Activated CD4-positive, alpha-beta T cell treated with anti-CD3 and anti-CD28 coated beads for 48 hours (primary cell): ENCODE measurements at places on chromosomes 12 and 14.

- no peak for DNase-seq
Observed at GRCh38 chr14:24857277-24857676, 192.7 kb downstream of the STXBP6 start.

DNA sequence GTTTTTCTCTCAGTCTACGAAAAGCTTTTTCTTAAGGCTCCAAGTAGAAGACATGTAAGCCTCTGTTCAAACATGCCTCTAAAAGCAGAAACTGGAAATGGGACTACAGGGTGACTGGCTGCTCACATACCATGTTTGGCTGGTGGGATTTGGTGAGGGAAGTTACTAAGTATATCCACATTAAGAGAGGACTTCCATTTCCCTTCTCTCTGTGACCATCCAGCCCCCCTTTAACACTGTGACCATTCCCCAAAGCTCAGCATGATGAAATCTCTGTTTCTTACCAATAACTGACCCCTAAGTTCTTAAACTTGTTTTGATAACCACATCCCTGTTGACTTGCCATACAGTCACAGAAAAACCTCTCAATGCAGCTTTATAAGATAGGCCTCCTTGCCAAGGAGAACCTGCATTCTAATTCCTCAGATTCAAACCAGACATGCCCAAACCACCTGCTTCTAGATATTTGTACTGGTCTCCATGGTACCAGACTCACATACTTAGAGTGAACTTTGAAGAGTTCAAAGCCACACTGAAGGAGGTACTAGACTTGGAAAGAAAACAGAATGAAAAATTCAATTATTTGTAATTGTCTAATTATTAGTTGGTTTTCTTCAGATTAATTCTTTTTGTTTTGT, 102.2 kb downstream of the VEZT start:
- DNase-seq, result no peak

DNA sequence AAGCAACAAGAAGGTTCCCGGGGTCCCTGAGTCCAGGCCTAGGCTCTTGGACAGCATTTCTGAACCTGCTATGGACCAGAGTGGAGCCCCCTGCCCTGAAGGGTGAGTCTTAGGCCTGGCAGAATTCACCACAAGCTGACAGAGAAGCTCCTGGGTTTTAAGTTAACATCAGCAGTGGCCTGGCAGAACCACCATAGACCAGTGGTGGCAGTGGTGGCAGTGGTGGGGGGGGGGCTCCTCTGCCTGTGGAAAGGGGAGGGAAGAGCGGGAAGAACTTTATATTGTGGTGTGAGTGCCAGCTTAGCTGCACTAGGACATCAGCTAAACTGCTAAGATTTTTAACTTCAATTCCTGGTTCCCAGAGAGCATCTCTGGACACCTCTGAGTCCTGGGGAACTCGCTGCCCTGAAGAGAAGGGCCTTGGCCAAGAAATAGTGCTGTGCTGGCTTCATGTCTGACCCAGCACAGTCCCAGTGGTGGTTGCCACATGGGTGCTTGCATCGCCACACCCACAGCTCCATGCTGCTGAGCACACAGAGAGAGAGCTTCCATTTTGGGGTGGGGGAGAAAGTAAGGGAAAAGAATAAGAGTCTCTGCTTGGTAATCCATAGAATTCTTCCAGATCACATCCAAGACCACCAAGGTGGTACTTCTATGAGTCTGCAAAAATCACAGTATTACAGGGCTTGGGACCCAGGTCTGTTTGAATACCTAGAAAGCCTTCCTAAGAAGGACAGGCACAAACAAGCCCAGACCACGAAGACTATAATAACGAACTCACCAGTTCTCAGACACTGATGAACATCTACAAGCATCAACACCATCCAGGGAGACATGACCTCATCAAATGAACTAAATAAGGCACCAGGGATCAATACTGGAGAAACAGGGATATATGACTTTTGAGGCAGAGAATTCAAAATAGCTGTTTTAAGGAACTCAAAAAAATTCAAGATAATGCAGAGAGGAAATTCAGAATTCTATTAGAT, 20.4 kb upstream of the RNF212B start:
- DNase-seq, result no peak

DNA sequence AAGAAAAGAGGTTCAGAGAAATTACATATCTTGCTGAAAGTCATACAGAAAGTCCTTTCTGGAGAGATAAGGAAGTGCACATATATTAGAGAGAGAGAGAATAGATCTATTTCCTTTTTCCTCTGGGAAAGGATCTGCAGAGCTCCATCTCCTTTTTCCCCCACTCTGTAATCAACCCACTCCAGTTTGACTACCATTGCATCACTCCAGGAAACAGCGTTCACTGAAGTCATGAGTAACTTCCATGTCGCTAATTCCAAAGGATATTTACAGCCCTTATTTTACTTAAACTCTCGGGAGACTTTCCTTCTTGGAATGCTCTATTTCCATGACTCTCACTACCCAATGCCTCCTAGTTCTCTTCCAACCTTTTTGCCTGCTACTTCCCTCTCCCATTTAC, 72.5 kb upstream of the PARP11 start:
- DNase-seq, result no peak

DNA sequence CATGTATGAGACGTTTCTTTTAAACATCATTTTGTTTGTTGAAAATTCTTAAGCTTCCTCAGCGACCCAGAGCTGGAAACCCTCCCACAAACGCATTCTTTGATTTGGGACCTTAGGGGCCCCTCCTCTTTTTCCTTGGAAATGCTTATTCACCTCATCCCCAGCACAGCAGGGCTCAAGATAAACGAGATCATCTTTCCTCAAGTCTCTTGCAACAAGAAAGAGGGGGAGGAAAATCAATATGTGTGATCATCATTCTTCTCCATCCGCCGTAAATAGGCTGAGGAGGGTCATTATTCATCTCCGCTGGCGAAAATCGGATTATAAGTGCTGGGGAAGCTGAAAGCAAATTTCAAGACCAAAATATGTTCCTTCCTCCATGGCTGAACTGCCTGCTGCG, 1415.2 kb downstream of the AACS start:
- no peak for DNase-seq

DNA sequence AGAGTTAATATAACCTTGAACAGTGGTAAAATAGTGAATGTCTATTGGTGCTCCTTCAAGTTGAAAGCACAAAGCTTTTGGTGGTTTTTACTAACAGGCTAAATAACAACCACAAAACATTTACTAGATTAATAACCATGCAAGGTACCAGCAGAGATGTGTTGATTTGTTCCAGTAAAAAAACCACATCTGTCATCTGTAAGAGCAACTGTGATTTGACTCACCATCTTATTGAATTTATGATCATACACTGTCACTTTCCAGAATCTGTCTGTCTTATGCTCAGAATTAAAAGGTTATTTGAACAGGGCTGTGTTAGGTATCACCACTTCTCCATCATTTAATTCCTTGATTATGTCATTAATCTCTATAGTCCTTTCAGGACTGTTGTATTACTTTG, 107.0 kb upstream of the PTHLH start:
- DNase-seq, result no peak

- DNase-seq, result no peak
Observed at GRCh38 chr12:110813285-110813684, 33.5 kb upstream of the CCDC63 start.

DNA sequence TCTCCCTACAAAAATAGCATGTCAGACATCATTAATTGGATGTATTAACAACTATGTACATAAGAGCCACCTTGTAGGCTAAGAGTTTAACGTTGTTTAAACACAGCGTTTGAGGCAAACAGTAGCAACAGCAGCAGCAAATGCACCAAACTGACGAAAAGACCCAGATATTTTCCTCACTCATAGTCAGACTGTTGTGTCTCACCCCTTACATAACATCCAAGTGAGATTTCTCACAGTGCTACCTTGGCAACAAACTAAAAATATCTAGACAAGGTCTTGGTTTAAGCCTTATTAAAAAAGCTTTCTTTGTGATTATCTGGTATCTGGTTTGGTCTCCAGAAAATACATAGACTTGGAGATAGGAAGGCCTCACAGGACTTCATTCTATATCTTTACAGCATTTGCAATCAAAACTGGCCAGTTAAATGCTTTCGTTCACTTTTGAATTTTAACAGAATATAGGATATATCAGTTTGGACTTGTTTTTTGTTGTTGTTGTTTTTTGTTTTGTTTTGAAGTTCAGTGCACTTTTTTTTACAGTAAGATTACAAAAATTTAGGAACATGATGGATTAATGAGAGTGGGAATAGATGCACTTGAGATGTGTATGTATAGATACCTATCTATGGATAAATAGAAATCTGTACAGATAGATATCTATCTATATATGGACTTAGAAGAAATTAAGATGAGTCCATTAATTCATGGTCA, 4.1 kb downstream of the BHLHE41 start:
- DNase-seq, result no peak

- peak; percentile 59 for DNase-seq
Observed at GRCh38 chr14:89422952-89423345, 5.9 kb upstream of the FOXN3 start.

DNA sequence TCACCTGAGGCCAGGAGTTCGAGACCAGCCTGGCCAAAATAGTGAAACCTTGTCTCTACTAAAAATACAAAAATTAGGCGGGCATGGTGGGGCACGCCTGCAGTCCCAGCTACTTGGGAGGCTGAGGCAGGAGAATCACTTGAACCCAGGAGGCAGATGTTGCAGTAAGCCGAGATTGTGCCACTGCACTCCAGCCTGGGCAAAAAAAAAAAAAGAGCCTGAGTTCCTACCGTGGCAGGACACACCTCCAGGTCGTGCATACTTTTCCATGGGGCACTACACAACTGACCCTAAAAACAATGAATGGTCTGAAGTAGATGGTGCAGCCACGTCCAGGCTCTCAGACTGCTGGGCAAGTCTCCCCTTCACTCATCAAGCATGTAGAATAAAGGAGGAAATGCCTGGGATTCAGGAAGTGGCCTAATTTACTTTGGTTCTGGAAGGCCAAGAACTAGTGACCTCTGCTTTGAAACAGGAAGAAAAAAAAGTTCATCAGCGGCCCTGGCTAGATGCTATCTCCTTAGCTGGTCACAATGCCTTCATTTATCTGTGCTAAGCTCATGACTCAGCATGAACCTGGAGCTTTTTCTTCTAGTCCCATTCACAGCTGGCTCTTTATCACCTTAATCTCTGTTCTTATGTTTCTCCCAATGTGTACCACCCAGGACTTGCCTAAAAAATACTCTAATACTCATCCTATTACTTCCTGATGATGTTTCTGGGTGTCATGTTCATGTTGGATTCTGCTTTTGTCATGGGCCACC, 55.8 kb upstream of the OR6J1 start:
- no peak for DNase-seq

DNA sequence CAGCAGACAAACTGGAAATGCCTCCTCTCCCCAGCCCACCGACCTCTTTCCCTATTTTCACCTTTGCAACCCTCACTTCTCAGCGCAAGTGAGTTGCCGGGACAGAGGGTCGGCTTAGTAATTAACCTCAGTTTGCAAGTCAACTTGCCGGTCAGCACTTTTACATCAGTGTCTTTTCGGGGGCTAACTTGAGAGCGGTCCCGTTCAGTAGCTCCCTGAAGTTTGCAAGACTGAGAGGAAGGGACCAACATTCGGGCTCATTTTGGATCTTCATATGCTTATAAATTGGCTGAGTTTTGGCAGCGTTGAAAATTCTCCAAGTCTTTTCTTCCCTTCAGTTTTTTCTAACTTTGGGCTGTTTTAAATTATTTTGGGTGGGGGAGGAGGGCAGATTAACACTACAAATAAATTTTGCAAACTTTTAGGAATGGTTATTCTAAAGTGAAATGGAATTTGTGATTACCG, 846 bp downstream of the BRMS1L start:
- DNase-seq, result no peak

DNA sequence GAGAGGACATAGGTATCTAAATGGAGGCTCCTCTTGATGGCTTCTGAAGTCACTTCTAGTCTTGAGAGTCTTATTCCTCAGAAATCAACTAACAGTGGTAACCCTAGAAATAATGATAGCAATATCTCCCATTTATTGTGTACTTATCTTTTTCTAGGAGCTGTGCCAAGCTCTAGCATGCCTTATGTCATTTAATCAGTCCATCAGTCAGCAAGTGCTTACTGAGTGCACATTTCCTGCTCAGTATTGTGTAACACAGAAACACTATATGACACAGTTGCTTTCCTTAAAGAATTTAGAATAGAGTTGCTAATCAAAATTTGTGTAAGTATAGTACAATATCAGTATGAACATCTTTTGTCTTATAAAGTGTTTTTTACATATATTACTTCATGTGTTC, 36.6 kb downstream of the KRT76 start:
- no peak for DNase-seq

DNA sequence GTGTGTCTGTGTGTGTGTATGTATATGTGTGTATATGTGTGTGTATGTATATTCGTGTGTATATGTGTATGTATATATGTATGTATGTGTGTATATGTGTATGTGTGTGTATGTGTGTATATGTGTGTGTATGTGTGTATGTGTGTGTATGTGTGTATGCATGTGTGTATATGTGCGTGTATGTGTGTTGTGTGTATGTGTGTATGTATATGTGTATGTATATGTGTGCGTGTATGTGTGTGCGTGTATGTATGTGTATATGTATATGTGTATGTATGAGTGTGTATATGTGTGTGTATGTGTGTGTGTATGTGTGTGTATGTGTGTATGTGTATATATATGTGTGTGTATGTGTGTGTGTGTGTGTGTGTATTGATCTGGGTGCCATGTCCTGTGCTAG, 31.8 kb upstream of the SLC10A1 start:
- no peak for DNase-seq

- no peak for DNase-seq
Observed at GRCh38 chr12:48092611-48093010, 13.3 kb downstream of the SENP1 start.

GRCh38 chr12:133256321-133256720, 20.6 kb upstream of the ANHX start:
- DNase-seq, result no peak

GRCh38 chr12:96327346-96327745, 72.9 kb downstream of the CDK17 start:
- DNase-seq, result no peak

DNA sequence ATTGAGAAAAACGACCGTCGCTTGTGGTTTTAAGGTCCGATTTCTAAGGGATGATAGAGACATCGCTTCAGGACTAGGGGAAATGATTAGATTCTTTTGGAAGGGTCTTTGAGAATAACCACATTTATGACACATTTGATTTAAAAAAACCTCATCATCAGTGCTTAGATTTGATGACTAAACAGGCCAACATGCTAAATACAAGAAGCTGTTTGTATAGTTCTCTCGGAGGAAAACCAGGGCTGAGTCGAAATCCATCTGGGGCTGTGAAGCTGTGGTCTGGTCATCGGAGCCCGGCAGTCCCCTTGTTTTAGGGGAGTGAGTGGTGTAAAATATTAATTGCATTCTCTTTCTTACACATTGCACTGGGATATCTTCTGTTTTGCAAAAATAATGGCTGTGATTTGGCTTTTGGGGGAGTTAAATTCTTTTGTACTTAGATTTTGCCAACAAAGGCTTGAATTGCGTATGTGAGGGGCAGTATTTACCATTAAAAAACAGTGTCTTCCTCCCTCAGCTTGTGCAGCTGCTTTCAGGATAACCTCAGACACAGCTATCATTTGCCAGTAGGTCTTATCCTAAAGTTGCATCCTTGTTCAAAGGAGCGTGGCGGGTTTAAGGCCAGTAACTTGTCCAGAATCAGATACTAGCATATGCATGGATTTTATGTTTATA, 550 bp downstream of the GNG2 start:
- no peak for DNase-seq
